ENCODE measurements at places on chromosomes 6 and 20. TPM values are rescaled to one million over a fixed set of nuclear protein-coding genes. Genes with fewer than 3 reads are reported as not detected.

IL20RA gene
- total RNA-seq, result 1.3 TPM

SIRPD gene
- total RNA-seq, result not detected

- no peak for DNase-seq
Observed at GRCh38 chr6:160678744-160679401, 14.8 kb upstream of the LPA start.

EBF4 gene
- total RNA-seq, result 17.4 TPM

FAXC gene
- 31.7 TPM for total RNA-seq

HTR1E gene
- total RNA-seq, result 0.61 TPM

- DNase-seq, result no peak
Observed at GRCh38 chr20:22824077-22824476, 211.0 kb upstream of the SSTR4 start.

DNA sequence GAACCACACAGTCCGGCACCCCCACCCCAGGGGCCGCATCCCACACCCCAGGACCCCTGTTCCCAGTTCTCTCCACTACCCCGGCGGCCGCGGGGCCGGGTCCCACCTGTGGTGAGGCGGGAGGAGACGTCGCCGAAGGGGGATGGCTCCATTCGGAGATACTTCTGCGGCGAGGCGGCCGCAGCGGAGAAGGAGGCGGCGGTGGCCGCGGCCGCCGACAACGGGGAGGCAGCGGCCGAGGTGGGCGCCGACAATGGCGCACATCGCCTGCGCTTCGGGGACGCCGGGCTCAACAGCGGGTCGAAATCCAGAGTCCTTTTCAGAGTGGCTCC, 723 bp downstream of the AKIRIN2 start:
- no peak for DNase-seq

C20orf141 gene
- not detected for total RNA-seq

- no peak for DNase-seq
Observed at GRCh38 chr20:62638679-62639406, 3.5 kb upstream of the SLCO4A1 start.

GRCh38 chr6:1201547-1202200, 110.2 kb upstream of the FOXQ1 start:
- DNase-seq, result no peak

PHACTR1 gene
- total RNA-seq, result 18.1 TPM

NHSL1 gene
- 31.1 TPM for total RNA-seq

DOK5 gene
- 28.8 TPM for total RNA-seq

- no peak for DNase-seq
Observed at GRCh38 chr6:42571611-42572342, 7.9 kb downstream of the UBR2 start.

- no peak for DNase-seq
Observed at GRCh38 chr6:38599966-38600550, 39.7 kb downstream of the BTBD9 start.

- DNase-seq, result no peak
Observed at GRCh38 chr20:46400253-46400652, 6.2 kb downstream of the ELMO2 start.

DNA sequence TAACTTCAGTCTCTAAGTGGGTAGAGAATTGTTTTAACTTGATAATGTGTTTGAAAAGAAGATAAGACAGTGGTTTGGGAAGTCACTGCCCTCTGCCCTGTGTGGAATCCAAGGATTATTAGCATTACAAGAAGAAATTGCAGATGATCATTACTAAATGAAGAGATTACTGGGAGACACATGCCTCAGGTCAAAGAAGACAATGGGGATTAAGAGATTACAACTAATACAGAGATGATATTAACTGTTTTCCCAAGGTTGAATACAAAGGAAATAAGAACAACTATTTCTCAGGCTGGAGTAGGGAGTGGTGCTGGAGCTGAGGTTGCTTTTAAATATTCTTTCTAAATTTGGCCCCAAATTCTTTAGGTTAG, 166.0 kb downstream of the TRMT11 start:
- DNase-seq, result no peak
